ENCODE measurements at places on chromosomes 2 and 18.

- DNase-seq, result no peak
Measured at GRCh38 chr2:27282892-27283291, 663 bp downstream of the TRIM54 start.

DNA sequence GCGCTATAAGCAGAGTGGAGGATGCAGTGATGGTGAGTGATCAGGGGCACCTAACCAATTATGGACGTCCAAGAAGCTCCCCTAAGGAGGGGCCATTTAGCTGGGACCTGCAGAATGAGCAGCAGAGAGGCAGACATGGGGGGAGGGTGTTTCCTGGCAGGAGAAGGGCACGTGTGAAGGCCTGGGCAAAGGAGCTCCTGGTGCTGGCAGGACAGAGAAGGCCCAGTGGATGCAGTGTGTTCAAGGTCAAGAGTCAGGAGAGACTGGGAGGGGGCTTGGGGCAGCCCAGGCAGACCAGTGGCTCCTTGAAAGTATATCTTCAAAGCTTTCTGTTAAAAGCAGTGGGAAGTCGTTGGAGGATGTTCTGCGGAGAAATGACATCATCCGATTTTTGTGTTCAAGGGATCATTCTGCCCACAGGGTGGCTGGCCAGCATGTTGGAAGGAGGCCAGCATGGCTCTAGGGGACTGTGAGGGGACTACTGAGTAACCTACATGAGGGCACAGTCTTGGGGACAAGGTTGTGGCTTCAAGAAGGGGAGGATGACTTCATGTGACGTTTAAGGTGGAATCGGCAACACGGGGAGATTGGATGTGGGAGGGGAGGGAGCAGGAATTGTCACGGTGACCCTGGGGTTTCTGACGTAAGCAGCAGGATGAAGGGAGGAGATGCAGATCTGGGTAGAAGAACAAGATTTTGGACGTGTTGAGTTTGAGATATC lies 9.0 kb upstream of the CIB4 start:
- no peak for DNase-seq

DNA sequence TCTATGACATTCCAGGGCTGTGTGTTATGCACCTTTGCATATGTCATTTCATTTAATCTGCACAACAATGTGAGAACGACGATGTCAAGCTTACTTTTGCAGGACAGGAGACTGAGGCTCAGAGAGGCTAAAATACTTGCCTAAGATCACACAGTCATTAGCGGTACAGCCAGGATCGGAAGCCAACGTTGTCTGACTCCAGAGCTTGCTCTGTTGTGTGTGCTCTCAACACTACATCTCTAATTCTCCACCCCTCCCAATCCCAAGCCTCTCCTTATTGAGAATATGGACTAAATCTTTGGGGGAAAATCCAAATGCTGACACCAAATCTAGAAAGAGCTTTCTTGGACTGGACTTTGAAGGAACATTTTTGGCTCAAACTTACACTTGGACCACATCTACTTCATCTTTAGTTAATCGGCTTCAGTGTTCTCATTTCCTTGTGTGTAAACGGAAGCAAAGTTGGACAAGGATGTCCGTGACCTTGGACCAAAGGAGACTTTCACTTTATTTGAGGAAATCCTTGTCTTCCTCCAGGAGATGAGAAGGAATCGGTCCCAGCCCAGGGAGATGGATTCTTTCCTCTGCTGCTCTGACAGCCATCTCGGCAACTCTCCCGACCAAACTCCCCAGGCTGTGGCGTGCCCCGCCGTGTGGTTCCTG lies 242.4 kb downstream of the LPIN1 start:
- DNase-seq, result no peak

DNA sequence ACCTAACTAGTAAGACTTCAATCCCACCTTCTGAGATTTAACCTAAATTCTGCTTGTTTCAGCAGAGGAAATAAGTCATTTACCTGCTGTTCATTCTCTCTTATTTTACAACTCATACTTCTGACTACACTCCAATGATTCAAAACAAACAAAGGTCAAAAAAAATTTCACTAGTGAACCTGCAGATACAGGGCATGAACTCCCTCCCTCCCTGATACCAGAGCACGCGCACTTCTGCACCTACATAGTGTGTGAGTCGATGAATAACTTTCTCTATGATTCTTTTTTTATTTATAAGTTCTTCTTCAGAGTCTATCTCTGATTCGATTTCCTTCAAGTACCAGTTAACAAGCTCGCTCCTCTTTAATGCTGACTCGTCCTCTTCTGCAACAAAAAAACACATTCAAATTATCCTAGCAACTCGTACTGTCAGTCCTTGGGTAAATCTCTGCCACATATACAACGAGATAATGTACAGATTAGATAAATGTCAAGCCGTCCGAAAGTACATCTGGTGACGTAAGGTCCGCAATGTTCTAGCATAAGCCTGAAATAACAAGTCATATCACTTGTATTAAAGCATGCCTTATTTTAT lies 7.4 kb upstream of the LCT start:
- DNase-seq, result no peak

- no peak for DNase-seq
Measured at GRCh38 chr2:75287624-75288316, 88.5 kb upstream of the TACR1 start.

DNA sequence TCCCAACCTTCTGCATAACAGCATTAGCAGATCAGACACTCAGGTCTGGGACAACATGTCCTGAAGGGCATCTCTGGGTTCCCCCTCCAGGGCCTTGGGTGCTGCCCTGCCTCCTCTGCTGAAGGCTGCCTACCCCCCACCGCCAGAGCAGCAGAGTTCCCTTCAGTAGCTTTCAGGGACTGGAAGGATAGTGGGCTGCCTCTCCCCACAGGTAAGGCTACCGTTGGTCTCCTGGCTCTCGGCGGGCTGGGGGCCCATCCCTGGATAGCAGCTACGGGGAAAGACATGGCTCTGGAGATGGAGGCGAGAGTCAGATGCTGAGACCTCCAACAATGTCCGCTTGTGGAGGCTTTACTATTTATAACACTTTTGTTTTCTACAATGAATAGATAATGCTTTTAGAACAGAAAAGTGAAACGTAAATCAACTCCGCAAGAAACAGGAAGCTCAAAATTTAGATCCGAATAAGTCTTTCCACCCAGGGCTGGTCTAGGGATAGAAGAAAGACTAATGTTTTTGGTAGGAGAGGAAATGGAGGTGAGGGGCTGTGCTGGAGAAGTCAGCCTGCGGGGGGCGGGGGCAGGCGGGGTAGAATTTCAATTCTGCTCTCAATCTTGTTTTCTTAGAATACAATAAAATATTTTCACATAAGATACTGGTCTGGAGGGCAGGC lies 58.4 kb downstream of the ARL4C start:
- DNase-seq, result no peak

DNA sequence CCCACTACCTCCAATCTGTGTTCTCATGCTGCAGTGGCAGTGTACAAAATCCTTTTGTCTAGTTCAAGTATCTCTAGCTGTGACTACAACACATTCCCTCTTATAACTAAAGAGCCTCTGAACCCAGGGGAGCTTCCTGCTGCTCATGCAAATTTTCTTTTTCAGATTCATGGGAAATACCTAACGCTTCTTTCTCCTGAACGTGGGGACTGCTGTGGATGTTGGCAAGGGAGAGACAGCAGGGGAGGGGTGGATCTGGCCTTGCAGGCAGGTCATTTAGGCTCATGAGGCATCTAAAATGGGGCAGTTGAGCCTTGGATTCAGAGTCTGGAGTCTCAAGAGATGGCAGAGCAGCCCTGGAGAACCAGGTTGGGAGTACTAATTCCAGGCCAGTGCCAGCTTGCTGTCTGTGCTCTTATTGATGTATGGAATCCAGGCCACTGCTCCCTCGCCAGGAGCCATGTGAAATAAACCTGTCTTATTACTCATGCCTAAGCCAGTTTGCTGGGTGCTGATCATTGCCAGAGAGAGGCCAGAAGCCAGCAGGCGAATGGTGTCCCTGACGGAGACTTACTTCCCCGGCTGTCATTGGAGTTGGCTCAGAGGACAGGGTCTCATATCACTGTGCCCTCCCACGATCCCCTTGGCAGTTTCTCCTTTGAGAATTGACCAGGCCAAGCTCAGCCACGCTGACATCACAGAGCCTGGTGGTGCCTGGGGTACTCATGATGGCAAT lies 29.2 kb upstream of the TNP1 start:
- no peak for DNase-seq

DNA sequence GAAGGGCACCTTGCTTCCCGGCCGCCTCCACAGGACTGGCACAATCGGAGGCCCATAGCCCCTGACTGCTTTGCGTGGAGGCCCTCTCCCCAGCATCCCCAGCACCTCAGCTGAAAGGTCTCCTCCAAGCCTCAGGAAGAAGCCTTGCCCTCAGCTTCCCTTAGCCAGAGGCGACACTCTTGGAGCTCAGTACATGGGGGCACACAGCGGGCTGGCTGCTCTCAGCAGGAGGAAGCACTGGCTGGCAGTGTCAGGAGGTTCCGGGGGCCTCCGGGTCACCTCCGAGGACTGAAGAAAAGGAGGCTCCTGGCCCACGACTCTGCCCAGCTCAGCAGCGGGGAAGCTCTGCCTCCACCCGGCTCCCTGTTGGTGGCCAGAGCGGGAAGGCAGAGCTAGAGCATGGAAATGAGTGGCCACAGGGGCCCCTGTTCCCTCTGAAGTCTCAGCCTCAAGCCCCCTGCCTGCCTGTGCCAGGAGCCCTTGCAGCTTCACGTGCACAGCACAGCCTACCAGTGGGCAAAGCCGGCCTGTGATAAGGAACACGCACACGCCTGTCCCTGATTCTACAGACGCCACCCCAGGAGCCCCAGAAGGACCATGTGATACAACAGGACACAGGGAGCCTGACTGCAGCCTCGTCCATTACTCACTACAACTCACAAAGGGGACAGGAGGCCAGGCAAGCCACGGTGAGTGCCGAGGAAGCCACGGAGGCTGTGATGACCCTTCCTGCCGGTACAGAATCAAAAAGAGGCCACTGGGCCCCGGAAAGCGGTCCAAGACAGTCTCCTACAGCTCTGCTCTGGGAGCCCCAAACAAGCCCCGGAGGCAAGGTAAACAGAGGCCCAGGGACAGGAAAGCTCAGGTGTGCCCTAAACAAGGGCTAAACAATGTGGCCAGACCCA lies 15.5 kb downstream of the HDAC4 start:
- no peak for DNase-seq

DNA sequence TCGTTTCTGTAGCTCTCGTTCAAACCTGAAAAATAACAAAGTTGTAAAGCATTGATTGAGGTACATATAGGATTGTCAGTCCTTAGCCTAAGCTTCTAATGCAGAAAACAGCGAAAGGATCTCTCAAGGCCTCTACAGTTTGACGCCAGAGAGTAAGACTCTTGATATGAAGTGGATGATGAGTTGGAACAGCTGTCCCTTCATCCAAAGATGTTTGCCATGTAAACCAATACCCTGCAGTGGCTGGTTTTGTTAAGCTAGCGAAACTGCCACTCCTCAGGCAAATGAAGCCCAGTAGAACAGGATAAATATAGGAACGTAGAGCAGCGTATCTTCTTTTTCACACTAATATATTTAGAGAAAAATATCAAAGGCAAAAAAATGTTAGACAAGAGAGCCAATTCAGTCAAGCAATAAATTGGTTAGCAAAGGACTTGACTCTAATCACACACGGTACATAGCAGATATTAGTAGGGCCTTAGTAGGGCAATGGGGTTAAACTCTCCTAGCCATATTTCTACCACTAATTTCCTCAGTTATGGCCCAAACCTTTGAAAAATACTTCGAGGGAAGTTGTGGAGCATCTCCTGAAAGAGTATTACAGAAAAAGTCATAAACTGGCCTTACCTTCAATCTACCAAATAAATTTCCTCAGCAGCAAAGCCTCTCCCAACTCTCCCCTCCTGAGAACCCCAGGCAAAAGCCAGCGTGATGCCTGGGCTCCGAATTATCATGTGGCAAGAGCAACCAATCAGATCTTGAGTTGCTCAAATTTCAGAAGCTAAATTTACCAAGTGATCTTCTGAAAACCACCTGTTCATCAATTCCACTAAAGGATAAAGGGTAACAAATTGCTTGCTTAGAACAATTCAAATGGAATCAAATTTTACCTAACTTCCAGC lies at the start of gene NEB:
Gene NEB (minus strand): TSS at position 706 of the 902 bp plus-strand sequence. CDS start 1,320 bp downstream, outside the sequence.
- no peak for DNase-seq

GRCh38 chr2:45114221-45114955 lies 105.1 kb upstream of the SIX2 start:
- no peak for DNase-seq

- no peak for DNase-seq
Measured at GRCh38 chr2:118667964-118668363, 179.5 kb downstream of the EN1 start.

GRCh38 chr2:176407706-176408105 lies 138.5 kb downstream of the MTX2 start:
- DNase-seq, result no peak

GRCh38 chr2:168577885-168578284 lies 121.8 kb downstream of the CERS6 start:
- no peak for DNase-seq

DNA sequence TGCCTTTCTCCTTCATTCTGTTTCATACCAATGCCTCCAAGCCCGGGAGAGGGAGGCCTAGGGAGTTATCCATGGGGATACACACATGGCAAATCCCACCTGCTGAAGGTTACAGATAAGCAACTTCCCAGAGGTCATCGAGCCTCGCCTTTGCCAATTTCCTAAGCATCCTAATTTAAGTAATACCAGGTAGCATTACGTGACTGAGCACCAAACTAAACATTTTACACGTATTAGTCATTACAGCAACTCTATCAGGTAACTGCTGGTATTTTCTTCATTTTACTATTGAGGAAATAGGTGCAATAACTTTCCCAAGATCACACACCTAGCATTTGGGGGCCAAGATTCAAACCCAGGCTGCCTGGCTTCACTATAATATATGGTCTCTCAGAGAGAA lies 30.1 kb upstream of the BZW1 start:
- no peak for DNase-seq

DNA sequence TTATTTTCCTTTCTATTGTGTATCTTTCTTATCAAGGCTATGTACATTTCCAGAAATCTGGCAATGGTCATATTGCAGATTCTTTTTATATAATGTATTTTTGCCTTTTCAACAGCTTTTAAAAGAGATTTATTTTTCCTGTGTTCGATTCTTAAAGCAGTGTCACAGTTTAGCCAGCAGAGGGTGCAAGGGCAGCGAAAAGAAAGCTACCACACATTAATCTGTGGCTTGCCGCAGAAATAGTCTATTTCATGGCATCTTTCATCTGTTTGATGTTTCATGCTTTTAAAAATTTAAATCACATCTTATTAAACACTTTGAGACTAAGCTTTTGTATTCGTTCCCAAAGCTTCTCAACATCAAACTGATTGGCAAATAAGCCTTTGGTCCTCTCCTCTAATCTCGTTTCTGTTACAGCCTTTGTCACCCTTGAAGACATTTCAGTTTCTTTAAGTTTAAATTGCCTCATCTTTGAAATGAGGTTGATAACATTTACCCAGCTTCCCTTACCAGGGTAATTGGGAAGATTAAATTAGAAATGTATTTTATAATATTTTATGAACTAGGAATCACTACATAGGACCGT lies 73.3 kb downstream of the PIK3C3 start:
- no peak for DNase-seq

DNA sequence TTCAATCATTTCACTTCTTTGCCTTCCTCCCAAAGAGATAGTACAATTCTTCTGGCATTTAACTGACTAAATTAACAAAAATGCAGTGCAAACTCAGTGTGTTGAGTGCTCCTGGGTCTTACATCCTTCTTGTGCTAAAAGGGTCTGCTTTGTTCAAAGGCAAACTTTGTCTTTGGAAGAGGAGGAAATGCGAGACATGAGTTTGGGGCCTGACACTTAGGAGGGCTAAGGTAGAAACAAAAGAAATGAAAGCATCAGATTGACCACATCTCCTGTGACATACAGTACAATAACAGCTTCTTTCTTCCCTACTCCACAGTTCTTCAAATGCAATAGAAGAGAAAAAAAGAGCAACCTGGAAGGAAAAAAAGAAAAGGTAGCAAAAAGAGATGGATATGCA lies 161.7 kb downstream of the CNTNAP5 start:
- no peak for DNase-seq

Measured in T-helper 2 cell treated with Interferon-gamma antibody and Interleukin-4, amounts not matched to agents 5 μg/mL and 100 μg/mL, for 36 hours (primary cell).